ENCODE measurements at places on chromosomes 5 and 9.

- H3K27ac ChIP-seq = no peak overlapping the region
- H3K4me3 ChIP-seq = no peak overlapping the region
- no peaks in the 10 kb centered on the region for H3K27me3 ChIP-seq
Measured at GRCh38 chr5:169020102-169020501, 280.8 kb downstream of the SLIT3 start.

DNA sequence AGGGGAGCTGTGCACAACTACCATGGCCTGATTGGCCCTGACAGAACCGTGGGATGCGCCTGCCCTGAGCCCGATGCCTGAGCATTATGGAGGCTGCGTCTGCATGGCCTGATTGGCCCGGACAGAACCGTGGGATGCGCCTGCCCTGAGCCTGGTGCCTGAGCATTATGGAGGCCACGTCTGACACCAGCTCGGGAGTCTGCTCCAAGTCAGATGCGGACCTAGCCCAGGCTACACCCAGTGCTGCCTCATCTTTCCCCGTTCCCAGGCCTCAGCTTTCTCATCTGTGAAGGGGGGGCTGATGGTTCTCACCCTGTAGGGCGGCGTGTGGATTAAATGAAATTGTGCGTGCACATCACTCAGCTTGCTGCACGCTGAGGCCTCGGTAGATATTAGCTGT lies 7.3 kb downstream of the CEP72 start:
- H3K4me3 ChIP-seq = no peak overlapping the region
- no peaks in the 10 kb centered on the region for H3K4me1 ChIP-seq
- no peak overlapping the region for H3K27ac ChIP-seq
- no peak for DNase-seq
- H3K27me3 ChIP-seq = no peaks in the 10 kb centered on the region

DNA sequence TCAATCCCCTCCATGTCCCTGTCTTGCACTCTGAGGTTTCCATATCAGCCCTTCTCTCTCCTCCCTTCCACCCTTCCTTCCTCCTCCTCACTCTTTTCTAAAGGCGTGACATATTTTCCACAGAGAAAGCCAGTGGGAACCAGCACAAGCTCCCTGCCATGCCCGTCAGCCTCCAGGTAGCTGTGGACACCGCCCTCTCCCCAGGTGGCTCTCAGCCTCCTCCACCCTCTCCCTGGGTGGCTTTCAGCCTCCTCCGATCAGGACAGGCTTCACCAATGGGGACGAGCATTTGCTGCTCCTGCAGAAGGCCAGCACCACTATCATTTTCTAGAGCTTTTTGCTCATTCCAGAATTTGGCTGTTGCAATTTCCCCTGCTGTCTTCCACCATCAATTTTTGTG lies 236.6 kb downstream of the GADD45G start:
- DNase-seq = no peak
- no peak overlapping the region for H3K27ac ChIP-seq
- no peak overlapping the region for H3K4me3 ChIP-seq
- peaks cover 2% of the 10 kb centered on the region for H3K4me1 ChIP-seq

DNA sequence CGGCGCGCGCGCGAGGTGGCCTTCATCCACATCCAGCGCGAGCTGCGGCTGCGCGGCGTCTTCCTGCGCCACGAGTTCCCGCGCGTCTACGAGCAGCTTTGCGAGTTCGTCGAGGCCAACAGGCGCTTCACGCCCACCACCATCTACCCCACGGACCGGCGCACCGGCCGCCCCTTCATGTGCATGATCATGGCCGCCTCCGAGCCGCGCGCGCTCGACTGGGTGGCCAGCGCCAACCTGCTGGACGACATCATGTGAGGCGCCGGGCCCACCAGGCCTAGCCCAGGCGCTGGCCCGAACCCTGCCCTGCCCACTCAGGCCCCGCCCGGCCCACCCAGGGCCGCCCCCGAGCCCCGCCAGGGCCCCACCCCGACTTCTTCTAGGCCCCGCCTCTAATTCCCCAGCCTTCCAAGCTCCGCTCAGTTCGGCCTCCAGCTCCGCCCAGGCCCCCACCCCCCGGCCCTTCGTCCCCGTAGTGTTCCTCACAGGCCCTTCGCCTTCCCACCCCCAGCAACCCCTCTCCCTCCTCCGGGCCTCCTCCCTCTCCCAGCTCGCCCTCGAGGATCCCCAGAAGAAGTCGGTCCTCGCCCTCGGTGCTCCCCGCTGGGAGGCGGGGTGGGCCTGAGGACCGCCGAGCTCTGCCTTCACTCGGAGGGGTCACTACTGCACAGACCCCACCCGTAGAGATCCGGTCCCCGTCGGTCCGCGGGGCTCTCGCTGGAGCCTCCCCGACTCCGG lies 2.0 kb upstream of the PHPT1 start:
- peak overlapping the region; percentile 90 for H3K27ac ChIP-seq
- peak; percentile 50 for DNase-seq
- H3K36me3 ChIP-seq = peaks cover 15% of the 10 kb centered on the region

- DNase-seq = no peak
- no peaks in the 10 kb centered on the region for H3K36me3 ChIP-seq
- H3K27me3 ChIP-seq = no peaks in the 10 kb centered on the region
- no peak overlapping the region for H3K4me3 ChIP-seq
- H3K27ac ChIP-seq = no peak overlapping the region
Measured at GRCh38 chr5:142506046-142506445, 179.8 kb downstream of the FGF1 start.
